ENCODE measurements at places on chromosomes 1 and 21. TPM values are rescaled to one million over a fixed set of nuclear protein-coding genes. Genes with fewer than 3 reads are reported as not detected.

DNA sequence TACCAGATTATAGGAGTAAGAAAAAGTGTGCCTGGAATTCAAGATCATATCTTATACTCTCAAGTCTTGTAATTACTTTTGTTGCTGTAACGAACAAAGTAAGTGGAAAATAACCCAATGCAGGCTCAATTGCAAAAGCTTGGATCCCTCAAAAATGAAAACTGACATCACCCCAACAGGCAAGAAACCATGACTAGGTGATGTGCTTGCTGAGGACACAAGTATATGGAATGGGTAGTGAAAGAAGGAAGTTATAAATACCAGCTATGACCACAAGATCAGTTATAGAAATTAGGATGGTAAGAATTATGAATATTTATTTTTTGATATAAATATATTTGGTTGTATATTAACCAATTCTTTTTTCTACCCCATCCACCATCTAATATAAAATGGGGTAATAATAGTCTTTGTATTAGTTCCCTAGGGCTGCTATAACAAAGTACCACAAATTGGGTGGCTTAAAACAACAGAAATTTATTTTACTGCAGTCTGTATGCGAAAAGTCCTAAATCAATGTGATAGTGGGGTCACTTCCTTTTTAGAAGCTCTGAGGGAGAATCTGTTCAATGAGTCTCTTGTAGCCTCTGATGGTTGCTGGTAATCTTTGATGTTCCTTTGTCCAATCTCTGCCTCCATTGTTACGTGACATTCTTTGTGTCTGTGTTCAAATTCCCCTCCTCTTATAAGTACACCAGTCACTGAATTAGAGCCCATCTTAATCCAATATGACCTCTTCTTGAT is 45.0 kb downstream of the DUSP10 start:
- no peaks in the 10 kb centered on the region for H3K27me3 ChIP-seq
- no peak overlapping the region for H3K4me3 ChIP-seq
- H3K27ac ChIP-seq = no peak overlapping the region
- no peaks in the 10 kb centered on the region for H3K4me1 ChIP-seq
- peaks cover 13% of the 10 kb centered on the region for H3K36me3 ChIP-seq

DNA sequence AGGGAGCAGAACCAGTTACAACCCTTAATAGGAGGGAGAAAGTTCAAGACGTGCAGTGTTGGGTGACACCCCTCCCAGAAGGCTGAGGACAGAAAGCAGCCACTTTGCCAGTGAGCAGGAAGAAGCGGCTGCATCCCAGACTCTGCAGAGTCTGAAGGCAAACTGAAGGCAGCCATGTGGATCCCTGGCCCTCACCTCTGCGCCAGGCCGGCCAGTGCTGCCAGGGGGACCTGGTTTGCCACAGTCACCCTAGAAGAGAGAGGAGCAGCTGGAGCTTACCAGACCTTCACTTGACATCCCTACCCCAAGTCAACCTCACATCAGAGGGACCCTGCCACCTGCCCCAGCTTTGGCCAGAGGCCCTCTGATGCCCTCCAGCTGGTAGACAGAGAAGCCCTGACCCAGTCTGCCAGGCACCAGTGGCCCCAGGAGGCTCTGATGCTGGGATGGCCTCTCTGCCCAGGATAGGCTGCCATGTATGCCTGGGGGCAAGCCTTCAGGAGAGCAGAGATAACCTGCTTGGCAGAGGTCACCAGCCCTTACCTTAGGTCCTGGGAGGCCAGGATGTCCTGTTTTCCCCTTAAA is 16.3 kb upstream of the PEF1 start:
- H3K4me3 ChIP-seq = no peak overlapping the region
- DNase-seq = no peak
- H3K4me1 ChIP-seq = no peaks in the 10 kb centered on the region
- H3K36me3 ChIP-seq = no peaks in the 10 kb centered on the region
- no peak overlapping the region for H3K27ac ChIP-seq
- H3K27me3 ChIP-seq = no peaks in the 10 kb centered on the region

GRCh38 chr1:5120559-5120958 is 466.1 kb downstream of the AJAP1 start:
- no peaks in the 10 kb centered on the region for H3K36me3 ChIP-seq
- no peaks in the 10 kb centered on the region for H3K4me1 ChIP-seq
- H3K27me3 ChIP-seq = no peaks in the 10 kb centered on the region
- no peak for DNase-seq

DNA sequence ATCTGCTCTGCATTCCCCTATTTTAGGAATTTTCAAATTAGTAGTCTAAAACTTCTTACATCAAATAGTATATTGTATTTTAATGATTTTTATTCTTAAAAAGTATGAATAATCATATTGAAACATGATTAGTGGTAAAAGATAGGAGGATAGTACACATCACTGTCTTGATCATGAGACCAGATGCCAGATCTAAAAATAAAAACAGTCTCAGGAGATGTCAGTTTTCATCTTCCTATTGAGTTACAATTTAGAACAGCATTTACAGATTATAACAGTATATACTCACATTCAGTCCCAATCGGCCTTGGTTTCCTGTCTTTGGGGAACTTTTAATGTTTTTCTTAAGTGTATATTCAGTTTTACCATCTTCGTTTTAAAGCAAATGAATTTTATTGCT is 95.9 kb downstream of the USP25 start:
- H3K27ac ChIP-seq = no peak overlapping the region
- peaks cover 30% of the 10 kb centered on the region for H3K36me3 ChIP-seq
- H3K27me3 ChIP-seq = no peaks in the 10 kb centered on the region

DNA sequence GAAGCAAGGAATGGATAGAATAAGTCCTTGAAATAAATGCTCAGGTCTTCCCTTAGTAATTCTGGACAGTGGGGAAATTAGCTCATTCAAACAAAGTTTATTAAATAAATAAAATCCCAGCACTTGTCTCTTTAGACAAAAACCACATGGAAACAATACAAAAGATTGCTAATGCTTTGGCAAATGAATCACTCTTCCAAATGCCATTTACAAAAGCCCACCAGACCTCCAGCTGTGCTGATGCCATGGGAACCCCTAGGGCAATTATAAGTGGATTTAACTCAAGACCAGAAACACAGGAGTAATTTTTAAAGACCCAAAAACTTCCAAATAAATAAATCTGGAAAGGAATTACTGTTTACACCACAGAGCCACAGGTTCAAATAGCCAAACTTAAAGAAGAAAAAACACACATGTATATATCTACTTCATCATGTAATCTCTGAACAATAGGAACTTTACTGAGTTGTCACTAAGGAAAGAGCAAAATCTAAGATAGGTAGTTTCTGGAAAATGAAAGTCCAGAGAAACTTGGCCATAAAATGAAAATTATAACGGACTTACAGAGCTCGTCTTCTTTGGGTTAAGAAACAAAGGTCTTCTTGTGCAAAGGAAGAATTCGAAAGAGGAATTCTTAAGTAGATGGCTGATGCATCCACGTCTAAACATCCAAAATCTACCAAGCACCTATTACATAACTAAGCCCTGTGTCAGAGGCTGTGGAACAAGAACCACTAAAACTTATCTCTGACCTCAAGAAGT is 399.4 kb downstream of the SMYD3 start:
- no peaks in the 10 kb centered on the region for H3K36me3 ChIP-seq
- H3K27me3 ChIP-seq = no peaks in the 10 kb centered on the region
- no peak overlapping the region for H3K27ac ChIP-seq

DNA sequence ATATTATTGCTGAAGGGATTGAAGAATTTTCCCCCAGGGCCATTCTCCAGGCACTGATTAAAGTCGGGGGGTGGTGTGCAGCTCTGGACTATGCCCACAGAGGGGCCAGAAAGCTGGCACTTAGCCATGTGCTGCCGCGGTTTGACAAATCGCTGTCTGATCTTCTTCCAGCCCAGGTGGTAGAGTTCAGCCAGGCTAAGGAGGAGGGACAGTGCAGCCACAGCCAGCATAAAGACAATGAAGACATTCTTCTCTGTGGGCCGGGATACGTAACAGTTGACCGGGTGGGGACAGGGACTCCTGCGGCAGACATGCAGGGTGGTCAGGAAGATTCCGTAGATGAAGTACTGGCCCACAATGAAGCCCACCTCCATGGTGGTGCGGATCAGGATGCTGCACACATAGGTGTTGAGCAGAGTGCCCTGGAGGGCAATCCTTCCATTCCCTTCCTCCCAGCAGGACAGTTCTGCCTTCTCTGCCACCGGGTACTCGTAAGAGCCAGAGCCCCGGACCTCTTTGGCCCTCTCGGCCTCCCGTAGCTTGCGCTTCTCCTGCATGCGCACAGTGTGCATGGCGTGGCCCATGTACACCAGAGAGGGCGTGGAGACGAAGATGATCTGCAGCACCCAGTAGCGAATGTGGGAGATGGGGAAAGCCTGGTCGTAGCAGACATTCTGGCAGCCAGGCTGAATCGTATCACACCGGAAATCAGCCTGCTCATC is 1.9 kb downstream of the GJA5 start:
- H3K27ac ChIP-seq = no peak overlapping the region
- DNase-seq = no peak
- no peak overlapping the region for H3K4me3 ChIP-seq
- H3K27me3 ChIP-seq = peaks cover 3% of the 10 kb centered on the region

DNA sequence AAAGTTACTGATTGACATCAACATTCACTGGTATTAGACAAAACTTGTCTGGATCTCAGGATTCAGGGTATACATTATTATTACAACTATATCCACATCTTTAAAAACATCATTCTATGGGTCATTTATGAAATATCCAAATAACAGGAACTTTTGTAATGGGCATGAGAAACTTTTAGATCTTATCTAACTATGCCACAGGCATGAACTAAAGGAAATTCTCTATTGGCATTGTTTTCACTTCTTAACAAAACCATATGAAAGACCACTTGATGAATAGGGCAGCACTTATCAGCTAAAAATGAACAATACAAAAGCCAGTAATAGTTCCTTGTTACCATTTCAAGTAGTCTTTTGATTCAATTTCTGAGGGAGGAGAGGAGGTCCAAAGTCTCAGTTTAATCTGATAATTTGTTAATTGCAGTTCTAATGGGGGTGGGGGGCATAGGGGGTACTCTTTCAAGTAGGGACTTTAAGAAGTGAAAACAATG is 30.8 kb upstream of the CPLANE2 start:
- no peak overlapping the region for H3K27ac ChIP-seq
- H3K36me3 ChIP-seq = no peaks in the 10 kb centered on the region
- no peaks in the 10 kb centered on the region for H3K27me3 ChIP-seq
- DNase-seq = no peak

DNA sequence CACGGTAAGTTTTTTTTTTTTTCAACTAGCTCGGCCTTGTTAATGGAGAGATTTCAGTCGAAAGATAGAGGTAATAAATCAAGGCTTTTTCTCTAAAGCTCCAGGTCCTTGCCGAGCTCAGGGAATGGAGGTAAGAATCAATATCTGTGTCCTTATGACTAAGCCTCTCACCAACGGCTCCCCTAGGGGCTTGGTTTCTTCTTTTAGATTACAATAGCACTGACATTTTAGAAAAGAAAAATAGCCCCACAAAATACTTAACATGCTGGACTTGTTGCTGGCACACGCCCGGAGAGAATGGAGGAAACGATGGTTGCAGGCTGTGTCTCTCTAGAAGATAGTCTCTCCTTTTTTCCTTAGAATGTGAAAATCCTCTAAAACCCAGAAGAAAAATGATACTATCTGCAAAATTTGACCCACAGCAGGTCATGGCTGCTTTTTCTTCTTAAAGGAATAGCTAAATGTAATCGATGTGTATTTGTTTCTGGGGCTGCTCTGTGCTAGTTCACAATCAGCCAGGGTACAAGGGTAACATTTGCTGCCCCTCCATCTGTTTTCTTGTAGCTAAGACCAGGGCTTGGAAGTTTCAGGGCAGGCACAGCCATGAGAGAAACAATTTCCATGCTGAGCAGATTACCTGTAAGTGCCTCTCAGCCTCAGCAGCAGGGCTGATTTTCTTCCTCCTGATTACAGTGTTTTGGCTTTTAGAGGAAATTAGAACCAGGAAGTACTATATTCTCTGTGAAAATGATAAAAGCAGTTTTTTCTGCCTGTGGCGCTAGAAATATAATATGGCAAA is 86.2 kb upstream of the GNG12 start:
- H3K4me1 ChIP-seq = no peaks in the 10 kb centered on the region
- DNase-seq = no peak
- H3K27ac ChIP-seq = no peak overlapping the region
- no peaks in the 10 kb centered on the region for H3K27me3 ChIP-seq
- no peak overlapping the region for H3K4me3 ChIP-seq

GRCh38 chr1:34779526-34779925 is 1.5 kb upstream of the GJB3 start:
- no peak for DNase-seq
- no peak overlapping the region for H3K4me3 ChIP-seq
- peaks cover 9% of the 10 kb centered on the region for H3K4me1 ChIP-seq
- peaks cover 13% of the 10 kb centered on the region for H3K27me3 ChIP-seq
- no peak overlapping the region for H3K27ac ChIP-seq

- peaks cover 2% of the 10 kb centered on the region for H3K36me3 ChIP-seq
- no peak overlapping the region for H3K27ac ChIP-seq
- no peak for DNase-seq
- H3K4me3 ChIP-seq = no peak overlapping the region
Measured at GRCh38 chr1:6007318-6008083, 15.3 kb upstream of the NPHP4 start.

DNA sequence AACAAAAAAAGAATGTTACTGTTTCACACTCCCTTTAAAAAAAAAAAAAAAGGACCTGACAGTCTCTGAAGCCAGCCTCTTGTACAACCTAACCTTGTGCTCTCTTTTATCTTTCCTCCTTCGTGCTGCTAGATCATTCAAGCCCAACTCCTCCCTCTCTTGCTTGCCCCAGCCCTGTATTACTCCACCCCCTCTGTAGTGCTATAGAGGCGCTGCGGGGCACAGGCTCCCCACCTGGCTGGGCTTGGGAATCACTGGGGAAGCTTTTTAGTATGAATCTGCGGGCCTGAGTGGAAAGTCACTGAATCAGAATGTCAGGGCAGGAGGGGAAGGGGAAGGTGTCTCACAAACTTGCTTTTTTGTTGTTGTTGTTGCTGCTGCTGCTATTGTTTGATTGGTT is 383.7 kb upstream of the CAMK1G start:
- DNase-seq = no peak
- H3K4me1 ChIP-seq = no peaks in the 10 kb centered on the region
- H3K4me3 ChIP-seq = no peak overlapping the region
- H3K27ac ChIP-seq = no peak overlapping the region

DNA sequence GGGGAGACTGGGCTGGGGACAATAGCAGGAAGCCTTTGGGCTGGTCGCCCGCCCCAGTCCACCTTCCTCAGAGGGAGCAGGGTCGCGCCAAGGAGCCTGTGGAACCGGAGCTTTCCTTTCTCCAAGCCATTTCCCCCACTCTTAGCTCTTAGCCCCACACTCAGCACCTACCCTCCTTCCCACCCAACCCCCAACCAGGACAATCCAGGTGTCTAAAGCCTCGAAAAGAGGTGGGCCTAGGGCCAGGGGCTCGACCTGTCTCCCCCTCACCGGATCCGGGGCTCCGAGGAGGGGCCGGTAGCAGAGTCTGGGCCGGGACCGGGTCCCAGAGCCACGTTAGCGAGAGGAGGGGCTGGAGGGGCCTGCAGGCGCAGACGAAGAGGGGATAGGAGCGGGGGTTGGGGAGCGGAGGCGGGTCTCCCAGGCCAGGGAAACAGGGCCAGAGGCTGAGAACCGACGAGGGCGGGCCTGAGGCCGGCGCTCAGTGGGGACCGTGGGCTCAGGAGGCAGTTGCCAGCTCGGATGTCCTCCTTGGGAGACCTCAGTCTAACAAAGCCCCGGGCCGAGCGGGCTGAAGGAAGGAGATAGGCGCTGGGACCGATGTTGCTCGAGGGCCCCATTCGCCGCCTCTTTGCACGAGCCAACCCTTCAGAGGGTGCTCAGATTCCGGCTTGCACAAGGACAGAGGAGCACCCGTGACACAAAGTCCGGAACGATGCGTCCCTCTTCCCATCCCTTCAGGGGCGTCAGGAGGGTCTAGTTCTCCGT is 943 bp downstream of the SEMA6C start:
- peaks cover 23% of the 10 kb centered on the region for H3K4me1 ChIP-seq
- no peak overlapping the region for H3K27ac ChIP-seq
- no peaks in the 10 kb centered on the region for H3K36me3 ChIP-seq
- no peaks in the 10 kb centered on the region for H3K27me3 ChIP-seq
- H3K4me3 ChIP-seq = peak overlapping the region; percentile 60

Gene PARK7
- polyA plus RNA-seq = 527 TPM

Gene PRDM2
- 18.0 TPM for polyA plus RNA-seq

Gene TACSTD2
- polyA plus RNA-seq = not detected

Measured in CD4-positive, CD25-positive, alpha-beta regulatory T cell (primary cell).